ENCODE measurements at places on chromosomes 6 and 20. TPM values are rescaled to one million over a fixed set of nuclear protein-coding genes. Genes with fewer than 3 reads are reported as not detected.

The DEFB132 gene
- polyA plus RNA-seq, result not detected

GRCh38 chr6:47752801-47753200 lies 29.0 kb upstream of the OPN5 start:
- DNase-seq, result no peak

DNA sequence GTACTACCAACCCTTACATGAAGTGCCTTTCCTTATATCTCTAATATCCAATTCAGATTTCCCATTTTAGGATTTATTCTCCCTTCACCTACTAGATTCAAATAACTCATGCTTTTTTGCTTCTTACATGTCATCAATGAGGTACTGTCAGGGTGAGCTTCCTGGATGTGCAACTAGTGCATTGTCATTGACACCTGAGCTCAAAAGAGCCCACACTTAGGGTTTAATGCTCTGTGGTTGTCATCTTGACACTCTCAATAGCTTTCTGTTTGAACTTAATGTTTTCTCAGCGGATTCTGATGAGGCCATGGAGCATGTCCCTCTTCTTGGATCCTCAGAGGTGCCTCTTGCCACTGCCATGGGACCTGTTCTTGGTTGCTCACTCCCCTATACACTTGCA lies 1033.3 kb upstream of the EYS start:
- no peak for DNase-seq

GRCh38 chr6:56047931-56048540 lies 172.6 kb upstream of the BMP5 start:
- DNase-seq, result no peak

GRCh38 chr20:25042531-25043498 lies 15.1 kb downstream of the ACSS1 start:
- no peak for DNase-seq

GRCh38 chr6:41226752-41227151 lies 1.4 kb upstream of the TREML4 start:
- DNase-seq, result no peak

DNA sequence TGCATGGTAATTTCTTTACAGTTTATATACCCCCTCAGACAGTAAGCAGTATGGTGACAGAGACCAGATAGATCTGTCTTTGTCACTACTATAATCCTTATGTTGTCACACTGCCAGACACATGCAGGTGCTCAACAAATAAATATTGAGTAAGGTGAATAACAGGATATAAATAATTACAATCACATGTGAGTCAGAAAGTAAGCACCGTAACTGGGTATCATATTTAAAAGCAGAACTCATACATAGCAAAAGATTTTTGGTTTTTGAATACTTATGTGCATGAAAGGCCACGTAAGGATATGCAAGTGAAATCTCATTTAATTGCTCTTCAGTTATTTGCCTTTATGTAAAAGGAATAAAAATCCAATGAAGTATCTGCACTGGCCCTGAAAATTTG lies 17.4 kb downstream of the CNBD2 start:
- DNase-seq, result no peak

All from keratinocyte (primary cell).